Stimulated activated naive CD8-positive, alpha-beta T cell treated with anti-CD3 and anti-CD28 coated beads, Interleukin-15, amount 100 ng/mL, for 72 hours (primary cell): ENCODE measurements at places on chromosomes 7 and 10.

GRCh38 chr7:104008107-104008506, 18.6 kb upstream of the RELN start:
- no peak for DNase-seq

GRCh38 chr7:41520445-41520844, 182.4 kb downstream of the INHBA start:
- DNase-seq = no peak

DNA sequence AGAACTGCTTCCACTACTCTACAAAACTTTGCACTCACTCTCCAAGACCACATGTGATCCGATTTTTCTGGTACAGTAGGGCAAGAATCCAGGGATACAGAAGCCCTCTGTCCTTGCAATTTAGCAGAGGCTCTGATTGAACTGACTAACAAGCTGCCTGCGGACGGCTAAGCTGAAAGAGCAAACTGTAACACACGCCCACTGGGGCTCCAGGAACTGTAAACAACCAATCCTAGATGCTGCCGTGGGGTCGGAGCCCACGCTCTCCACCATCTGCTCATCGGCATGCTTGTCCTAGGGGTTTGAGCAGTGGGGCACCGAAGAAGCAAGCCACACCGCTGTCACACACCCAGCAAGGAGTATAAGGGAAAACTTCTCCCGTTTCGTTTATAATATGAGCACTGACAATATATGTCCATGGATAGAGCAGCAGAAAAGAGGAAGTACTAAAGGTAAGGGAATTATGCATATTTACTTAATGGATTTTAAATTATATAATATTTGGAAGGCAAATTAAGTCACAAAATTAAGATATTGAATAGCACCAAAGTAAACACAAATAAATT, 634.4 kb upstream of the POT1 start:
- no peak for DNase-seq

GRCh38 chr10:76257816-76258215, 826.4 kb downstream of the LRMDA start:
- DNase-seq = no peak
